Endothelial cell (in vitro differentiated cells): ENCODE measurements at places on chromosomes 11 and 22.

- no peak for DNase-seq
Measured at GRCh38 chr11:113684496-113684895, 21.6 kb downstream of the TMPRSS5 start.

GRCh38 chr11:64729851-64730382 is 6.9 kb upstream of the NRXN2 start:
- DNase-seq: peak; percentile 73

DNA sequence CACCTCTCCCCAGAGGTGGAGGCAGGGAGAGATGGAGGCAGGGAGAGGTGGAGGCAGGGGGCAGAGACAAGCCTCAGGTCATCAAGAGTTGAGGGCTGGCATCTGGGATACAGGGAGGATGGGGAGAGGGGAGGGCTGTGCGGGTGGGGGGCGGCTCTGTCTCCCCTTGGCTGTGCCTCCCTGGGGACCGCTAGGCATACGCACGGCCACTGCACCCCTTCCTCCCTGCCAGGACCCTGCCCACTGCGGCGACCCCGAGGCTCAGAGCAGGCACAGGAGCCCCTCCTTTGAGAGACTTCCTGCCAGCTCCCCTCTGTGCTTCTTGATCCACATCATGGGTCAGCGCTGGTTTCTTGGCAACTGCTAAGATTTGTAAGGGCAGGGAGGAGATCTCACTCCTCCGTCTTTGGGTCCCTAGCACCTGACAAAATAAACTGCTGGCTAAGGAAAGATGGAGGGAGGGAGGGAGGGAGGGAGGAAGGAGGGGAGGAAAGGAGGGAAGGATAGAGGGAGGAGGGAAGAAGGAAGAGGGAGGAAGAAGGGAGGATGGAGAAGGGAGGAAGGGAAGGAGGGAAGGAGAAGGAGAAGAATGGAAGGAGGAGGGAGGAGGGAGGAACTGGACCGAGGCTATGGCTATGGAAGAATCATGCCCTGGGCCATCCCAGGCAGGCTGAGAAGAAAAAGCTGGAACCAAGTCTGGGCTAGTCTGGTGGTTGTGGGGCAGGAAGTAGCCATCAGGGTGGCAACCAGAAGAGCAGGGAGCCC is 18.5 kb downstream of the PRR33 start:
- no peak for DNase-seq

DNA sequence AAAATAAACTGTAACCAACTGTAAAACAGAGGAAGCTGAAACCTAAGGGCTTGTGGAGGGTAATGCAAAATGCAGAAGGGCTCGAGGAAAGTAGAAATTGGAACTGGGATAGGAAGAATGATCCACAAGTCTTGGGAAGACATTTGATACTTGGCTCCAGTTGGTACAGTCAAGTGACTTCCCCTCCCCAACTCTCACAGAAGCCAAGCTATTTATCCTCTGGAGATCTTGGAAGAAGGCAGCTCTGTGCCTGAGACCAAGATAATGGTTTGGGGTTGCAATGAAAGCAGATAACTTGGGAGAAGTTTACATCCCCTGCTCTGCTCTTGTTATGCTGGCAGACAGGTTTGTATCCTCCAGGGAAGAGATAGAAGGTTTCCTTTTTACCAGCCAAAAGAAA is 198.9 kb upstream of the ZC3H12C start:
- DNase-seq: no peak

GRCh38 chr11:134727204-134727603 is 315.2 kb upstream of the B3GAT1 start:
- DNase-seq: no peak

- DNase-seq: peak; percentile 18
Measured at GRCh38 chr11:26286472-26287066, 45.4 kb upstream of the ANO3 start.

DNA sequence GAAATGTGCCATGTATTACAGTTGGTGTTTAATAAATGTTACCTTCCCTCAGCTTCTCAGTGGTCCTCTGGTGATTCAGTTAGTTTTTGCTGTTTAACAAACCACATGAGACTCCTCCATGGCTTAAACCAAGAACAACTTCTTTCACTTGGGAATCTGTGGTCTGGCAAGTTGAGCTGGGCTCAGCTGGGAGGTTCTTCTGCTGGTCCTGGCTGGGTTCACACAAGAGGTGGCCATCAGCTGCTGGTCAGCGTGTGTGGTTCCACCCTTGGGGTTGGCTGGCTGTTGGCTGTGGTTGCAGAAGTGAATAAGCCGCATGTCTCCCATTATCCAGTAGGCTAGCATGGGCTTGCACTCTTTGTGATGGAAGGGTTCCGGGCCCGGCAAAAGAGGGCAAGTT is 160.5 kb downstream of the MIAT start:
- DNase-seq: no peak

DNA sequence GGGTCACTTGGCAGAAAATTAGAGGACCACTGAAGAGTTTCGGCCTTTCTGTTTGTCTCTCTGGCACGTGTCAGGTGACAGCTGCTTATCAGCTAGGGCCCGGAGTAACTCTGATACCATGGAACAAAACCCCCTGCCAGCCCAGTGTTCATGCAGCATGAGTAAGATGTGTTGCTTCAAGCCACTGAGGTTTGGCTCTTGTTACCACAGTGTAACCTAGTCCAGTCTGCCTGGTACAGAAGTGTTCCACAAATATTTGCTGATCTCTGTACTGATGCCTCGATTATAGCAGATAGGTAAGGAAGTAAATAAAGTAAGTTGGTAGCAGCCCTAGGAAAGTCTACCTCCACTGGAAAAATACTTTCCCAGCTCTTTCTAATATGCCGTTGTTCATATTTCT is 20.5 kb upstream of the ETS1 start:
- no peak for DNase-seq

DNA sequence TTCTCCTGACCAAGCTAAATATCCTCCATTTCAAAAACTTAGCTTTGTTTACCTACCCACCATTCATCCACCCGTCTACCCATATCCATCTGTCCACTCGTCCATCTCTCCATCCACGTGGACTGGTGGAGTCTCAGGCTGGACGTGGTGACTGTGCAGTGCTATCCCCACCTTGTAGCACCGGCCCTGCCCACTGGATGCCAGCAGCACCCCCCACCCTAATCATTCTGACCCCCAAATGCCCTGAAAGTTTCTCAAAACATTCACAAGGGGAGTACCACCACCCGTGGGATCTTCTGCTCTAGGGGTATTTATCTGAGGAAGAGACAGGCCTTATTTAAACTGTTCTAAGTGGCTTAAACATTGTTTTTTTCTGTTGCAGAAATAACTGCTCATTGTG is 206.4 kb downstream of the TBC1D22A start:
- DNase-seq: no peak

DNA sequence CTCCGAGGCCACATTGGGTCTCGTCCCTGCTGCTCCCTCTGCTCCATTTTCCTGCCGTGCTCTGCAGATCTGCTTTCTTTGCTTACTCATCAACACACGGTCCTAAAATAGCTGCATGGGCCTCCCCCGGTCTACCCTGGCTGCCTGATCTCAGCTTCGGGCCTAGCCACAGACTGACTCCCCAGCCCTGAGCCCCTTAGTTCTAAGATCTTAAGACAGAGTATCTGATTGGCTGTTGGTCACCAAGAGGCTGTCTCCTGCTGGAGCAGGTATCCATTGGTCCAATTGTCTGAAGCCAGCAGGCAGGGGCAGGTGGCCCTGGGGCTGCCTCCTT is 53.7 kb upstream of the NECTIN1 start:
- DNase-seq: no peak

- DNase-seq: peak; percentile 49
Measured at GRCh38 chr11:120563703-120564572, 52.4 kb downstream of the GRIK4 start.

DNA sequence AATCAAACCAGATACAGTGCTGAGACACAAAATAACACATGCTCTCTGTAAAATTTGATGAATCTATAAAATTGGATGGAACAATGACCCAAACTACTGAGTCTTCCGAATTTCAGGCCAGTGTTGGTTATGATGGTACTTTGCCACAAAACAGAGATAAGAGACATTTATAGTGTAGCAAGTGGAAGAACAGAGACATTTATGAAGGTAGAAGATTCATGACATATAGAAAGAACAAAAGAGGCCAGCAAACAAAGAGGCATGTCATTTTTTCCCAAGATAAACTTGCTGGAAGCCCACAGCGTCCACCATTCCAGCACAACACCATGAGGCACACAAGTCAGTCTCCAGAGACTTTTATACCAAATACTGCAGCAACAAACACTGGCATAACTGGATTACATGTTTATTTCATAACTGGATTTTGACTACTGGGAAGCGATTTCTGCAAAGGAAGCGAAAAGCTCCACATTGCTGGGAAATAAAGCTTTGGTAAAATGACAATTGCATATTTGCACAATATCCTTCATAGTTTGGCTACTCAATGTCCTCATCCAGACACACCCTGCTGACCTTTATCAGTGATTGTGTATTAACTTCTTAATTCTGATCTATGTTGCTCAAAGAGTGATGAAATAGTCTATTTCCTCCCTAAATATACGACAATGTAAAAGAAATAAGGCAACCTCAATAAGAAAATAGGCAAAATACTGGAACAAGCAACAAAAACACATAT is 17.5 kb downstream of the DDI1 start:
- DNase-seq: no peak

DNA sequence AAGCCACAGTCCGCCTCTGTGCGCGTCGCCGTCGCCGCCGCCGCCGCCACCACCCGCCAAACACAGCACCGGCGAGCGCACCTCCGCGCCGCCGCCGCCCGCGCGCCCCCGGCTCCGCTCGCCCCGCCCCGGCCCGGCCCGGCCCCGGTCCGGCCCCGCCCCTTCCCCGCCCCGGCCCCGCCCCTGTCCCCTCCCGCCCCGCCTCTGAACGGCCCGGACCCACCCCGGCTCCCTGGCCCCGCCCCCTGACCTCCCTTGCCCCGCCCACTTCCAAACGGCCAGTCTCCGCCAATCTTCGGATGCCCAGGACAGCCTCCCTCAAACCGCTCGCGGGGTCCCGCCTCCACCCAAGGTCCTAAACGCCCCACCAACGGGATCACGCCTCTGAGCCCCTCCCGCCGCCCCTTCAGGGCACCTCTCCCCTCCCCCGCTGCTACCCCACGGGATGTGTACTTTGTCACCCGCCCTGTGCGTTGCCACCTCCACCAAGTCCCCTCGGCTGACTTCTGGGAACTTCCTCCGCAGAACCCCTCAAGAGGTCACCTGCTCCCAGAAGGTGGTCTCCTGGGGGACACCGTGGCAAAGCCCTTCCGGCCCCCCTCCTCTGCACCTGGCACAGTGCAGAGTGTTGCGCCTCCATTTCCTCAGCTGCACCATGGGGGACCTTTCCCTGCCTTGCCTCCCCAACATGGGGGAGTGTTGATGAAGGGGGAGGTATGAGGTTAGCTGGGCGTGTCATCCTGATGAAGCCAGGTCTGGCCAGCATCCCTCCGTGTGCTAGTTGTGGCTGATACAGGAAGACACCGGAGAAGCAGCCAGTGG is at the start of gene KIAA0930:
TSS of gene KIAA0930 (minus strand) at position 85 of the 822 bp plus-strand sequence. CDS start 191 bp downstream, outside the sequence.
- peak; percentile 78 for DNase-seq

- DNase-seq: peak; percentile 10
Measured at GRCh38 chr11:111157571-111157970, 88.0 kb upstream of the POU2AF2 start.

DNA sequence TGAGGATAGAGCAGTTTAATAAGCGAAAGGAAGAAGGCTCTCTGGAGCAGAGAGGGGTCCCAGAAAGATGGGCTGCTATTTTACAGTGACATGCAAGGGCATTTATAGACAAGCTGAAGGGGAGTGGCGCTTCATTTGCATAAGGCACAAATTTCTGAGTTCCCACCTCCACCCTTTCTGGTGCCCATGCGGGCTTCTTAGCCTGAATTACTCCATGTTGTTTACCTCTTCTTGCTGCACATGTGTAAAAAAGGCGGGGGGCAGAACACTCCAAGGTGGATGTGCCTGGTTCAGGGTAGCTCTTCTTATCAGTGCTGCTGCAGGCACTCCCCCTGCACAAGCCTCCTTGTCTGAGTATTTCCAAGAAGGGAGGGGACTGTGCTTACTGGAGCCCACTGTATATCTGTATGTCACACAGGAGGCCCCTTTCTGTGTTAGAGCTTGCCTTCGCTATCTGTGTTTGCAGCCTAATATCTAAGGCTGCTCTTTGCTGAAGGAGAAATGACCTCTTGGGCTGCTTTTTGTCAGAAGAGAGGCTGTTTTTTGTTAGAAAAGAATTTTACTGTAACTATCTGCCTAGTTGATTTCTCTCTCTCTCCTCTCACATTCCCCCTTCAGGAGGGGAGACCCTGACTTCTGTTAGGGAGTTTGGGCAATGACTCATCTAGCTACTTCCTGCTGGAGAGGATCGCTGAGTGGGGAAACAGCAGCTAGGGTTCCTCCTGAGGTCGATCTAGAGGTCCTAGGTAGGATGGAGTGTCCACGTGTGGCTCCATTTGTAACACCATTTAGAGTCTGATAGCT is 1057.0 kb upstream of the CNTN5 start:
- no peak for DNase-seq
